CD4-positive, alpha-beta T cell (primary cell): ENCODE measurements at places on chromosomes 12 and 14.
A peak's percentile ranks its signal among the peaks of the same experiment; 100 is the strongest.

- no peak for DNase-seq
Observed at GRCh38 chr12:32864731-32865130, 31.8 kb downstream of the PKP2 start.

DNA sequence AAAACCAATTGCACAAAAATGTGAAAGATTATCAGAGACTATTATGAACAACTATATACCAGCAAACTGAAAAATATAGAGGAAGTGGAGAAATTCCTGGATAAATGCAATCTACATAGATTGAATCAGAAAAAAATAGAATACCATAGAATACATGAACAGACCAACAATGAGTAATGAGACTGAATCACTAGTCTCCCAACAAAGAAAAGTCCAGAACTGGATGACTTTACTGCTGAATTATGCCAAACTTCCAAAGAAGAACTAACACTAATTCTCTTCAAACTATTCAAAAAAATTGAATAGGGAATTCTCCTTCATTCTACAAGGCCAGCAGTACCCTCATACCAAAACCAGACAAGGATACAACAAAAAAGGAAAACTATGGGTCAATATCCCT is 60.6 kb downstream of the GUCY2C start:
- no peak for DNase-seq

DNA sequence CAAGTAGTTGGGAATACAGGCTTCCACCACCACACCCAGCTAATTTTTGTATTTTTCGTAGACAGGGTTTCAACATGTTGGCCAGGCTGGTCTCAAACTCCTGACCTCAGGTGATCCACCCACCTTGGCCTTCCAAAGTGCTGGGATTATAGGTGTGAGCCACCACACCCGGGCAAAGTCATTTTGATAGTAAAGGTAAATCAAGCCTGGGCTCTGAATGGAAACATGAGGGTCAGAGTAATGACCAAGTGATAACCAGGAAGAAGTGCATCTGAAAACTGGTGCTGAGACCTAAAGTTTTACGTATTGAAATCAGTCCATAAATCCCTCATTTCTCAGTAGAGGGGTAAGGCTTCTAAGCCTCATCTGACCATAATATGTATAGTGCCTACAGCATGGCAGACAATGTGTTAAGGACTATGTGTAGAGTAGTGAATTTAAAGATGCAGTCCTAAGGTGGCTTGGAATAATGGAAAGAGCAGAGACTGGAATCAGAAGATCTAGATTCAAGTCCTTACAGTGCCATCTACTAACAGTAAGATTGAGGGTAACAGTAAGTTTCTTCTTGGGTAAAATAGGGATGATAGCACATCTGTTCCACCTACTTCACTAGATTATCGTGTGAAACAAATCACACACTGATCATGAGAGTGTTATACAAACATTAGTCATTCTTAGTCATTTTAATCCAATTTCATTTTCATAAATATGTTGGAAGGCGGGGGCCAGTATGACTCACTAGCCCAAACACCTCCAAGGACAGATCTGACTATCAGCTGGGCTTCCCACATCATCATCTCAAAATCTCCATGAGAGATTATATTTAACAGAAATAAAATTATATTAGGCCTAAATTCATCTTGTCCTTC is 11.2 kb downstream of the MAP4K5 start:
- peak; percentile 10 for DNase-seq

DNA sequence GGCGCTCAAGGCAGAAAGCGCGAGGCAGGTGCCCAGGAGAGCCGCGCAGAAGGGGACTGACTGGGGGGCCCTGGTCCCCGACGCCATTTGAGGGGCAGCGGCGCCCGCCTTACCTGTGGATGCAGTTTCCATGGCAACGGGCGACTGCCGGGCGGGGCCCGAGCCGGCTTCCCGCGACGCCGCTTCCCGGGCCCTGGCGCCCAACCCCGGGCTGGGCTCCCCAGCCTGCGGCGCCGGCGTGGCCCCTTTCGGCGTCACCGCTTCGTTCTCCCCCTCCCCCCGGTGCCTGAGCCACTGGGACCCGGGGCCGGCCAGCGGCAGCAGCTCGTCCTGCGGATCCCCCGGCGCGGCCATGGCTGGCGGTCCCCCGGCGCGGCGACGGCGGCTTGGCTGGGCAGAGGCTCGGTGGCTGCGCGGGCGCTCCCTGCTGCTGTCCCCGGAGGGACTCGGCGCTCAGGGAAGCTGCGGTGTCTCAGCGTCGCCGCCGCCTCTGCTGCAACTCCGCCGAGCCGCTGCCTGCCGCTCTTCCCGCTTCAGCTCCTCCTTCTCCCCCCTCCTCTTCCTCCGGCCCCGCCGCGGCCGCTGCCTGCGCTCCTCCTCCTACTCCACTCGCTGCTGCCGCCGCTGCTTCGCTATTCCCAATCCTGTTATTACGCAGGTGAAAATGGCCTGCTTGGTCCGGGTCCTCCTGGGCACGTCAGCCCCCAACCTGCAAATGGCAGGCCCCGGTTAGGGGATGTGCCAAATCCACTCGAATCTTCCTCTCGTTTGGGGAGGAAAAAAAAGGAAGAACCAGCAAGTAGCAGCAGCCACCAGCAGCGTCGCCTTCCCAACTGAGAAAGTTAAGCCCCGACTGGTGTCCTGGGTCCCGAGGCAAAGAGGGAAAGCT is at the start of gene RTN1:
RTN1 (minus strand) TSS at position 500 of the 889 bp plus-strand sequence; CDS start at position 354, 146 bp downstream.
- peak; percentile 3 for DNase-seq

GRCh38 chr14:64074961-64075612 is 219.1 kb downstream of the ESR2 start:
- DNase-seq = no peak

DNA sequence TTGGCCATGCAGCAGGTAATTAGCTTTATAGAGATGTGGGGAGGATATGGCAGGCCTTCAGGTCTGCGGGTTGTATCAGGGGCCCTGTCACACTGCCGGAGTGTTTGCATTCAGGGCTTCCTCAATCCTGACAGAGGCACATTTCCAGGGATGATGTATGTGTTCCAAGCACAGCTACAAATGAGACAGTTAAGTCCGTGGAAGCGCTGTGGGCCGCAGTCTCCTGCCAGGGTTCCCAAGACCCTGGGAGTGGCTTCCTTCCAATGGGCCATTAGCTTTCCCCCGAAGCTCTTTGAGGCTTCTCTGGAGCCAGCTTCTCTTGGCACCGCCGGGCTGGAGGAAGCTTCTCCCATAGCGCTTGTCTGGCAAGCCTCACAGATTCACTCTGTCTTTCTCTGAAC is 1524.7 kb upstream of the TMEM132C start:
- no peak for DNase-seq

DNA sequence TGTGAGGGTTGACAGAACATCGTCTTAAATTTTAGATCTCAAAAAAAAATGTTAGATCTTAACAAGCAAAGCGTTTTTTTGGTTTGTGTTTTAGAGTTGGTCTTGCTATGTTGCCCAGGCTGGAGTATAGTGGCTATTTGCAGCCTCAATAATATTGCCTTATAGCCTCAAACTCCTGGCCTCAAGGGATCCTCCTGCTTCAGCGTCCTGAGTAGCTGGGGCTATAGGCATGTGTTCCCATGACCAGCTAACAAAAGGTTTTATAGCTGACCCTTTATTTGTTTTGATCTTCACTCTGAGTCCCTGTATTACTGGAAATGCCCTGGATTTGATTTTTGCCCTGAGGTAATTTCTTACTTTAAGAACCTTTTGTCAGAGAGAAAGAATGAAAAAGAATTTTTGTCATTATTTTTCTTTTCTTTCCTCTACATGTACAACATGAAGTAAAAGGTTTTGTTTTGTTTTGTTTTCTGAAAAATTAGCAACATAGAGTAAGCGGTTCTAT is 5.2 kb downstream of the INHBC start:
- DNase-seq = no peak

DNA sequence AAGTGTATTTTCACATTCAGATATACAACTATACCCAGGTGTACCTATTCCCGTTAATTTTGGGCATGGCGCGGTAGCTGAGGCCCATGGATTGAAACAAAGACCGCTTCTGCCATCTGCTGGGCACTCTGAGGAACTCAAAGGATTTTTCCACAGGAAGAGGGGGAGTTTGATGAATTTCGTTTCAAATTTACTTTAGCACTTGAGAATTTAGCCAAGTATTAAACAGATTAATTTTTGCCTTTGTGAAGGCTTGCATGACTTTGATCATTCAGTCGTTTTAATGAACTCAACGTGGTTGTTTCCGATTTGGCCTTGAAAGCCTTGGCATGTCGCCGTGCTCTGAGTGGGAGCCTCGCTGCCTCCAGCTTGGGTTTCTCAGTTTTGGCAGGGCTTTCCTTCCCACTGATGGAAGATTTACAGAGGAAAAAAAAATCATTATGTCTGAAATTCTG is 153.2 kb upstream of the DDHD1 start:
- peak; percentile 39 for DNase-seq

- no peak for DNase-seq
Observed at GRCh38 chr12:50174971-50175715, 8.0 kb upstream of the CERS5 start.

- no peak for DNase-seq
Observed at GRCh38 chr12:120579179-120579578, 2.0 kb downstream of the POP5 start.

GRCh38 chr12:100901266-100901665 is 106.7 kb downstream of the ANO4 start:
- DNase-seq = no peak
